Inflammatory macrophage (primary cell): ENCODE measurements at places on chromosomes 6 and 20.

- no peak for DNase-seq
These were observed 18.6 kb downstream of the CMTR1 start for GRCh38 chr6:37451441-37452193.

DNA sequence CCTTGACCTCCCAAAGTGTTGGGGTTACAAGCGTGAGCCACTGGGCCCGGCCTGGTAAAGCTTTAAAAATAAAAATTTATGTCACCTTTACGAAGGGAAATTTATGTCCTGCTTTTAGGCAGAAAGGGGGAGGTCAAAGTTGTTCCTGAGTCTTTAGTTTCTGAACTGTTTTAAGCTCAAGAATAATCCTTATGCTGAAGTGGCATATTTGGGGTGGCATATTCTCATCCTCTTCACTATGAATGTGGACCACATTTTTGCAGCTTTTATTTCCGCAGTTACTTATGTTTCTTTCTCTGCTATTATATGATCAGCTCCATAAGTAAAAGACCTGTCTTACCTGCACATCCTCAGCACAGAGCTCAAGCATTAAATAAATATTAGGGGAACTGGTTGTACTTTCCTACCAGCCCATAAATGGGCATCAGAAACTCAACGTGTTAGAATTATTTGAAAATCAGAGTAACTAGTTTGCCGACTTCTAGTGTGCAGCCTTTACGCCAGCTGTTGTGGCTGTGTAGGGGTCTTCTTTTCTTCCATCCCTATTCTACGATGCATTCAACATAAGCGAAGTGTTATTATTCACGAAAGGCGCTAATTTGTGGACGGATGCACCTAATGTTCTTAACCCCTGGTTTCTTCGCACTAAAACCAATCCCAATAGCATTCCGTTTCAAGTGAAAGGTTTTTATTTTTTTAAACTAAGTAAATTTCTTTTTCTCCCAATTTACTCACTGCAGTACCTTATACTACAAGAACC is 867 bp upstream of the AKAP7 start:
- DNase-seq: no peak

DNA sequence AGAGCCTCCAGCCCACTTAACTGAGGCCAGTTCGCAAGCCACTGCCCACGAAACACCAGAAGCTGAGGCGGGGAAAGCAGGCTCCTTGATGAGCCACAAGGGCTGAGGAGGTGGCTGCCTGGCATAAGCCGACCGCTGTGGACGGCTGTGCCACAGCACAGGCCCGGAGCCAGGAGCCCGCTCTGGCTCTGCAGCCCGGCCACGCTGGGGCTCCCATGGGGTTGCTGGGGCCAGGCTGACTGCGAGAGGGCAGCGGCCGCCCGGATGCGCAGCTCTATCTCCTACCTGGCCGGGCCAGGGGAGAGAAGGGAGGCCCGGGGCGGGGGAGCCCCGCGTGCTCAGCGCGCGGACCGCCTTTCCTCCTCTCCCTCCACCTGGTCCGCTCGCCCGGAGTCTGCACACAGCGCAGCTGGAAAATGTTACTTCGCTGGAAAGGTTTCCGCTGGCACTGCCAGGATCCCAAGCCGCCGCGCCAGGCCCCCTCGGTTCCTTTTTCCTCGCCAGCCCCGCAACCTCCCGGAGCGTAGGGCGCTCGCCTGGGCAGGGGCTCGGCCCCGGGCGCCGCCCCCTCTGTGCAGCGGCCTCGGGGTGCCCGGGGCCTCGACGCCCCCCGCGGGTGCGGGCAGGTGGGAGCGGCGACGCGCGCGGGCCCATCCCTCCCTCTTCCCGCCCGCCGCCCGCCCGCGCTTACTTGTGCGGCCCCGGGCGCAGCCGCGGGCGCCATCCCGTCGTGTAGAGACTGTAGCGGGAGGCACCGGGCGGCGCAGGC is 657 bp downstream of the EMILIN3 start:
- no peak for DNase-seq

GRCh38 chr20:11970243-11970836 is 52.6 kb downstream of the BTBD3 start:
- DNase-seq: no peak

- no peak for DNase-seq
These were observed 22.6 kb upstream of the TINAG start for GRCh38 chr6:54285595-54285994.

DNA sequence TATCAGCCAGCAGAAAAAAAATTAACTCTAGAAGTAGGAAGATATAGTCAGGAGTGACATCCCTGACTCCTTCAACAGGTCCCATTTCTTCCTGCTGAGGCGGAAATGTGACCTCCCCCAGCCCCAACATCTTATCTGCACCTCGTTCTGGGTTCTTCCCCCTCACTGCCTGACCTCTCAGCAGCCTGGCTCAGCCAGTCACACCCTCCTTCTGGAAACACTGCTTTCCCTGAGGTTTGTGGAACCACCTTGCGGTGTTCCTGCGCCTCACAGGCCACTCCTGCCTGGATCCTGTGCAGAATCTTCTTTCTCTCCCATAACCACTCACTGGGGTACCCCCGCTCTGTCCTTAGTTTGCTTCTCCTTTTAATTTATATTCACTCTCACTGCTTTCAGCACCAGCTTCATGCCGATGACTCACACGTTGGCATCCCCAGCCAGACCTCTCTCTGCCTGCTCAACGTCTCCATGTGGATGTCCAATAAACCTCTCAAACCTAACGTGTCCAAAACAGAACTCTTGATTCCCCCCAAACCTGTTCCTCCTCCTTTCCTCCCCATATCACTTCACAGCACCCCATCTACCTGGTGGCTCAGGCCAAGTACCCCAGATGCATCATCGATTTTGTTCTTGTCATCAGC is 222.8 kb upstream of the PLN start:
- DNase-seq: no peak

DNA sequence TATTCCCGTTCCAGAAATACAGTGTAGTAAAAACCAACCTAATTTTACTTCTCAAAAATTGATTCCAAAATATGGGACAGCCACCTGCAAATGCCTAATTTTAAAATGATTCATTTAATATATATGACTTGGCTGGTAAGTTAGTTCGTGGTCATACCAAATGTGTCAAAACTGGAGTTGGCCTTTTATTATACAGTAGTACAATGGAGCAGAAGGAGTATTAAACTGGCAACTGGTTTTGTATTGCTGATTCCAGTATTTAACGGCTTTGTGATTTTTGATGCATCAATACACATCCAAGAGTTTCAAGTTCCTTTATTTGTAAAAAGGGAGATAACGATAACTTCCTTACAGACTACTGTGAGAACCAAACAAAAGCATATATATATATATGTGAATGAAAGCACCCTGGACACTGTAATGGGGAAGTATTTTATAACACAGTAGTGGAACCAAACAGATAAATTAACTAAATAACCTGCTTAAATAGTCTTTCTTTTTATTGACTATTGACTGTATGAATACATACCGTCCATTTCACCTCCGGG is 24.8 kb downstream of the SAMHD1 start:
- DNase-seq: no peak

- DNase-seq: no peak
These were observed 47.4 kb upstream of the KIF13A start for GRCh38 chr6:18034798-18035202.

GRCh38 chr6:36224918-36225461 is 28.4 kb downstream of the BRPF3 start:
- DNase-seq: no peak

DNA sequence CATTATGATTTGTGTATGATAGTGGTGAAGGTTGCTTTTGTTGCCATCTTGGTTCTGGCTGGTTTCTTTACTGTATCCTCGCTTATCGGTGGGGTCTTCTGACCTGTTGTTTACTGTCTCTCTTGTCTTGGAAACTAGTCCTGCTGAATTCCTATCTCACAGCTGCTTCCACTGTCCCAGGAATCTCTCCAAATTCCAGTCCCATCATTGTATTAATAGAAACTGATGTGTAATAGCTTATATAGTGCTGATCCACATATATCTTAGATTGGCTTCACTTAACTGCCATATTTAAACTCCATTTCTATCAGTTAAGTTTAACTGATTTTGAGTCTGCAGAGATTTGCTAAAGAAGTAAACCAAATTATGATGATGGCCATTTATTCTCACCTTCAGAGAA is 5.9 kb downstream of the GTF2H5 start:
- no peak for DNase-seq

GRCh38 chr6:166143011-166143410 is 24.6 kb downstream of the TBXT start:
- DNase-seq: no peak

GRCh38 chr6:6795393-6795792 is 206.9 kb downstream of the LY86 start:
- peak; percentile 73 for DNase-seq

DNA sequence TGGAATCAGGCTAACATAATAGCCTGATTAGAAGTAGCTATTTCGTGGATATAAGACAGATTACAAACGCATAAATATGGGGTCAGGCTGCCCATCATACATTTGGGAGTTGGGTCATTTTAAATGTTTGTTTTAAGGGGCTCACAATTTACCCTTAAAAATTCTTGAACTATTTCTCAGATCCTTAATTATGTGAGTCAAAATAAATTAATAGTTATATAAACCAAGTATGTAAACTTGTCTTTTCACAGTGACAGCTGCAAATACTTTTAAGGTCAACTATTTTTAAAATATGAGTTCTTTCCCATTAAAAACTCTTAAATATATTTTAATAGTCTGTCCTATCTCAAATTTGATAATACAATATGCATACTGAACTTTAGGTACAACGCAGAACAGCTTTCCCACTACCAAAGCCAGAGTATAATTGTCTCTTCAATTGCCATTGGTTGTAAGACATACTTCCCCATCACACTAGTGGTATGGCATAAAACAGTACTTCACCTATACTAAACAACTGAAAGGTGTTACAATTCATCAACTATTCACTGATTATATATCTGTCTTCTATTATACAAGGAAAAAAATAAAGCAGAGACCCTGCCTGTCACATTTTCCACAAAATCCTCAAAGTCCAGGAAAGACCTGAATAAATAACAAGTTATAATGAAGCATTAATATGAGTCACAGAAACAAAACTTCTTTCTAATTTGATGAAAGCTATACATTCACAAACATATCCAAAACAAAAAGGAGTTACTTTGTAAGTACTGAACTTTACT is 80.8 kb upstream of the COL21A1 start:
- DNase-seq: no peak

DNA sequence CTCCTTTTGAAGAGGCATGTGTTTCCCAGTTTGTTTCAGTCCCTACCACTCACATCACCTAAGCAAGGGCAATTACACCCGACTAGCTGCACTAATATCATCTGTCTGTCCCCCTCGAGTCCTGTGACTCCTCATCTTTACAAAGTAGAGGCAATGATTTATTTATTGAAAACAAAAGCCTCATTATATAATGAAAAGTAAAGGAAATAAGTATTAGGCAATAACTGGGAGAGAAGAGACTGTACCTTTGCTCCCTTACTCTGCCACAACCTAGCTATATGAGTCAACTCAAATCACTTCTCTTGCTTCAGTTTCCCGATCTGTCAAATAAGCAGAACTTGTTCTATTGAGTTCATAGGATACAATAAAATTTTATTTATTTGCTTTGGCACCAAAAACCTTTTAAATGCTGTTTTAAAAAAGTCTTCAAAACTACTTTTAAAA is 38.9 kb downstream of the CSNK2A1 start:
- DNase-seq: no peak

DNA sequence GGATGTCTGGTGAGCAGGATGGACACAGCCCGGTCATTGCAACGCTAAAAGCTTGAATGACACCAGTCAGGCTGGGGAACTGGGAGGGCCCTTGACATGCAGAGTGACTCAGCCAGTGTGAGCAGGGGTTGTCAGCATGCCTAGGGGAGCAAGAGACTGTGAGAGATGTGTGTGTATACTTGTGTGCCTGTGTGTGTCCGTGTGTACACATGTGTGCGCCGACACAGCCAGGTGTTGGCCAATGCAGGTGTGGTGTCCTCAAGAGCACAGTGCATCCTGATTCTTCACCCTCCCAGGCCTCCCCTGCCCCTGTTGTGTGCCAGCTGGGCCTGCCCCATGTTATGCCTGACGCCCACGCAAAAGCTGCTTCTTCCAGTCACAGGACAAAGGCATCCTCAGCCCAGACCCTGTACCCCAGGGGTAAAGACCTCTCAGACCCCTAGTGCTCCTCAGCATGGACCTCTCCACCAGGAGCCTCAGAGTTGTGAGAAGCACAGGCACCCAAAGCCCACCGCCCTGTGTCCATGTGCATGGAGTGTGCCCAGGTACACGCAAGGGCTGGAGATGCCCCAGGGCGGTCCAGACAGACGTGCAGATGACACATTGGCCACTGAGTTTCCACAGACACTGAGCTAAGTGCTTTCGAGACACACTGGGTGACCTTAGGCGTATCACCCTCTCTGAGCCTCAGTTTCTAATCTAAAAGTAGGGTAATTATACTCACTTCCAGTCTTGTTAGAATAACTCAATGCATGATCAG is 16.6 kb downstream of the NRSN2 start:
- peak; percentile 77 for DNase-seq

DNA sequence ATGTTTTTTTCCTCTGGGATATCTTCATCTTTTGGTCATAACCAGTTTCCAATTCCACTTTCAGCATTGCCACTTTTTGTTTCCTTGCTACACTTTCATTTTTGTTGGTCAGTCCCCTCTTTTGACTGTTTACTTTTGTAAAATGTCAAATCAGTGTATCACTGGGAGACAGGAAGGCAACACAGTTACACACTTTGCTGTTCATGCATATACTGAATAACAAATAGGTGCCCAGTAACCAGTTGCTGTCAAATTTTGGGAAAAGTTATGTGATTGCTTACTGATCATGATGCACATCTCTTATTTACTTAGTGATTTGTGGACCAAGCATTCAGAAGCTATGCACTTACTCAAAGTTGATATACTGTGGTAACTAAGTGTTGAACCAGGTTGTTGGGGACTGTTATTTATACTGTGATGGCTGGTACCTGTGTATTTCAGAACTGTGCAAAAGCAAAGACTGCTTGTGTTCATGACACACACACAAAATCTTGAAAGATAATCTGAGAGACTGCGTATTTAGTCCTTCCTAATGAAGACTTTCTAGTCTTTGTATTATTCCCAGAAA is 41.0 kb downstream of the ZNF292 start:
- no peak for DNase-seq

- DNase-seq: no peak
These were observed 679.7 kb upstream of the EPHA7 start for GRCh38 chr6:94099072-94099471.

DNA sequence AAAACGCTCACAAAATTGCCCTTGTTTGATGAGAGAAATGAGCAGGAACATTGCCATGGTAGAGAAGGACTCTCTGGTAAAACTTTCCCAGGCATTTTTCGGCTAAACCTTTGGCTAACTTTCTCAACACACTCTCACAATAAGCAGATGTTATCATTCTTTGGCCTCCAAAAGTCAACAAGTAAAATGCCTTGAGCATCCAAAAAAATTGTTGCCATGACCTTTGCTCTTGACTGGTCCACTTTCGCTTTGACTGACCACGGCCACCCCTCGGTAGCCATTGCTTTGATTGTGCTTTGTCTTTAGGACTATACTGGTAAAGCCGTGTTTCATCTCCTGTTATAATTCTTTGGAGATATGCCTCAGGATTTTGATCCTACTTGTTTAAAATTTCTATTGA is 41.1 kb upstream of the PREP start:
- no peak for DNase-seq

GRCh38 chr6:90940812-90941481 is 354.1 kb upstream of the MAP3K7 start:
- peak; percentile 42 for DNase-seq
